Frontal cortex (tissue), 4 donors: ENCODE measurements at places on chromosomes 13 and 19. TPM values are rescaled to one million over a fixed set of nuclear protein-coding genes. Genes with fewer than 3 reads are reported as not detected.
A peak's percentile ranks its signal among the peaks of the same experiment; 100 is the strongest.

DNA sequence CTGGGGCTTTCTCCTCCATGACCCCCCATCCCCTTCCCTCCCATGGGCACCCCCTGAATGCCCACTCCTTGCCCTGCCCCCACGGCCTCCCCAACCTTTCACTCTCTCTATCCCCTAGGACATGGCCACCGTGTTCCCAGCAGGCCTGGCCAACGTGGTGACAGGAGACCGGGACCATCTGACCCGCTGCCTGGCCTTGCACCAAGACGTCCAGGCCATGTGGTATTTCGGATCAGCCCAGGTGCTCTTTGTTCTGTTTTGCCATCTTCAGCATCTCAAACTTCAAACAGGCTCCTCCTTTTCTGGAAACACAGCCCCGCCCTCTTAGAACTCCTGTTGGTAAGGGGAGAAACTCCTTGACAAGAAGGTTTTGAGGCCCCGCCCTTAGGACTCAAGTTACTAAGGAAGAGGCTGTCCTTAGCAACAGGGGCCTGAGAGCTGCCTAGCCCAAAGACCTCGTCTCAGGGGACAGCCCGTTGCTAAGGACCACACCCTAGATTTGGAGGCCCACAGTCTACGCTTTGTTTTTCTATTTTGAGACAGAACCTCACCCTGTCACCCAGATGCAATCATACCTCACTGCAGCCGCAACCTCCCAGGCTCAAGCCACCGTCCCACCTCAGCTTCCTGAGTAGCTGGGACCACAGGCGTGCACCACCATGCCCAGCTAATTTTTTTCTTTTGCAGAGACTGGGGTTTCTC lies 5.1 kb upstream of the FLT3LG start:
- DNase-seq = no peak

DNA sequence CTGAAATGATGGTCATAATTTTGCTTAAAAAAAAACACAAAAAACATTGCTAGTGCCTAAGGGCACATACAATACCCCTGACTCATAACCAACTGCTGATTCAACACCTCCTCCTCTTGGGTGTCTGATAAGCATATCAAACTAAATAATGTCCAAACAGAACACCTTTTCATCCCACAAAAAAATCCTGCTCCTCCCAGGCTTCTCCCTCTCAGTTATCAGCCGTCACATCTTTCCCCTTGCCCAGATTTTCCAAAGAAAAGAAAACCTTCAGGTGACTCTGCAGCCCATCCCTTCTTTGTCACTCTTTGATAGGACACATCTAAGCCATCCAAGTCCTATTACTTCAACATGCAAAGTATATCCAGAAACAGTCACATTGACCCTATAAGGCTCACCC lies 46.9 kb downstream of the ABCC4 start:
- no peak for DNase-seq

DNA sequence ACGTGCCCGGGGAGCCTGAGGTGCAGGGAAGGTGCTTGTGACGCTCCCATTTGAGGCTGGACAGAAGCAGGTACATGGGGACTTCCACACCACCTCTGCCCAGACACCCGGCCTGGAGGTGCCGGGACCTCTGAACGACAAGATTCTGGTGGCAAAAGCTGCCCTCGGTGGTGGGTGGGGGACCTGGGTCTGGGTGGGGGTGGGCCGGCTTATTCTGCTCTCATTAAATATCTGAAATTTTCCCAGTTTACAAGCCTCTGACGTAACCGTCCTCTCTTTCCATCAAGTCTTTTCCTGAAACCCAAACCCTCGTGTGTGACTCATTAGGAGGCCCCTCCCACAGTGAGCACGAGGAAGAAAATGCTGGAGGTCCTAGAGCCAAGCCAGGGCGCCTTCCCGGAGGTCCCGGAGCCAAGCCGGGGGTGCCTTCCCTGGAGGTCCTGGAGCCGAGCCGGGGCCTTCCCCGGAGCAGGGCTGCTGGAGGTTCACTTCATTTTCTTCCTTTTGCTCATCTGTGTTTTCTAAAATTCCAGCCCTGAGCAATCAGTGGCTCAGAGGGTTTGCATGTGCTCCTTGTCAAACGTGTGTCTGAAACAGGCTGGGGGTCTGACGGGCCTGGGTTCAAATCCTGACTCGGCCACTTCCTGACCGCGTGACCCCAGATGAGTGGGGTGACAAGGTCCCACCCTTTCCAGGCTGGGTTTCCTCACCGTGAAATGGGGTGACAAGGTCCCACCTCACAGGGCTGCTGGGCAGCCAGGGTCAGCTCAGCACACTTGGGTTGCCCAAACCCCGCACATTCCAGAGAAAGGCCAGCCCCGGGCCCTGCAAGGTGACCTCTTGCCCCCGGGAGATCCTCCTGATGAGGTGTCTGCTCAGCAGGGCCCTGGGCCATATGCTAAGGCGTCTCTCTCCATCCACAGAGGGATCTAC lies 10.0 kb downstream of the CFD start:
- no peak for DNase-seq

COX6B2 gene
- total RNA-seq = under 0.01 TPM

GRCh38 chr19:6963937-6964336 lies 57.3 kb downstream of the MBD3L2B start:
- DNase-seq = no peak

- peak; percentile 22 for DNase-seq
Observed at GRCh38 chr13:30409886-30410704, 12.2 kb upstream of the UBE2L5 start.

DNA sequence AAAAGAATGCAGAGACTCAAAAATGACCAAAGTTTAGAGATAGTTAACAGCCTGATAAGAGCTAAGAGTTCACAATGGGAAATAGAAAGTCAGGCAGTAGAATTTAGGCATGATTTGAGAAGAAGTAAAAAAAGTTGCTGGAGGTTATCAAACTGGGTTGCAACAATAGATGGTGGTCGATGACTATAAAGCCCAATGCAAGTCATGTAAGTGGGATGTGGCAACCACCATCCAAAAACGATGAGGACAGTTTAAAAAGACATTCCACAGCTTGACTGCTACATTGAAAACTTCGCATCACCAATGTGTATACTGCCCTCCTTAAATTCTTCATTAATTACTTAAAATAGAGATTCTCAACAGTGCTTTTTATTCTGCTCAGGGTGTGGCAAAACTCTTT lies 19.7 kb downstream of the ELF1 start:
- no peak for DNase-seq
